ENCODE measurements at places on chromosomes 7 and 10.

- no peak for DNase-seq
Observed at GRCh38 chr7:112940314-112940732, 146.3 kb downstream of the GPR85 start.

DNA sequence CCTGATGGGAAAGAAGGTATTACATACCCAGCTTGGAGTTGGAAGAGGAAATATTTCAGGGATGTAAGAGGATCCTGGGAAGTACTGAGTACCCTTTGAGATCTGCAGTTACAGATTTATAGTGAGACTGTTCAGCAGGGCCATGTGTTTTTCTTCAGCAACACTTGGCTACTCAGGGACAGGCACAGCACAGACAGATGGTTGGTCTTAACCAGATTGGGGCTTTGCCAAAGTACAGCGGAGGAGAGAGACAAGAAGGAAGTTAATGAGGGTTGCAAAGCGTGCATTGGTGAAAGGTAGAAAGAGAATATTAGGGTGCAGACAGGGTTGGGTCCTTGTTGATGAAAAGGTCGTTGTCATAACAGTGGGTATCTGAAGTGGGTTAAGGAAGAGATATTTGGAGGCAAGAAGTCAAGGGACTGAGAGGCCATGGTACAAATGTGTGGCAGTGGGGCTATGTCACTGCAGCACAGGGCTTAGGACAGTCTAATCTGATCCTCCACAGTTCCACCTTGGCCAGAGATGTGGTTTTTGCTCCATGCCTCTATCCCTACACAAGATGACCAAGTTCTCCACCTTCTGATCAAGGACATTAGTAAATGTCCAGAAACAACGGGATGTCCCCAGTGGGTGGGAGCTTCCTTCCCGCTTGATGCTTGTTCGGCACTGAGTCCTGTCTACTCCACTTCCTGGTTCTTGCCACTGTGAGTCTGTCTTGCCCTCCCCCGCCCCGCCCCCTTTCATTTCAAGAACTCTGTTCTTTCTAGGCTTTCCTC lies 18.9 kb upstream of the DNAJC1 start:
- DNase-seq = no peak

- no peak for DNase-seq
Observed at GRCh38 chr10:33412241-33412640, 77.8 kb upstream of the NRP1 start.

DNA sequence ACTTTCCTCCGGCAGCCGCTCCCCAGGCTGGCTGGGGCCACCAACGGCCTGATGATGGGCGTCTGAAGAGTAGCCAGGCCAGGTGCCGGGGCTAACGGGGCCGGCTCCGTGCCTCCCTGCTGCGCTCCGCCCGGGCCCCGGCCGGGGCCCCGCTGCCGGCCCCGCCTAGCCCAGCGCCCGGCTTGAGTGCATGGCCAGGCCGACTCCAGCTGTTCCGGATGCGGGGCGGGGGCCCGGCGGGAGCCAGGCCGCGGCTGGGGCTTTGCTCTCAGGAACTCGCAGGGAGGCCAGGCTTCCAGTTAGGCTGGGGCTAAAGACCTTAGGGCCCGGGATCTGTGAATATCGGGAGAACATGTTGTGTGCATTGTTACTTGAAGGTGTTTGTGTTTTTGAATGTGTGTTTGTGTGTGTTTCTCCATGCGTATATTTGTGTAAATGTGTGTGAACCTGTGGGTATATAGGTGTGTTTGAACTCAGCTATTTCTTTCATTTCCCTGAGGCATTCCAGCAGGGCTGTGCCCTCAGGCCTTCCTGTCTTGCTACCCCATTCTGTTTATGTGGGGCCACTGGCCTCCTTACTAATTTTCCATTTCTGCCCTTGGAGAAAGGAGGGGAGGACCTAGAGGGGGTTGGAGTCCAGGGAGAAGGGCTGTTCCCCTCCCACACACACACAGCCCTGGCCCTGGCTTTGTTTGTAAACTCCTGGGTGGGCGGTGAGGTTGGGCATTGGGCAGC lies 1.1 kb upstream of the LBX1 start:
- DNase-seq = no peak

- no peak for DNase-seq
Observed at GRCh38 chr7:147308539-147308938, 1191.9 kb downstream of the CNTNAP2 start.

DNA sequence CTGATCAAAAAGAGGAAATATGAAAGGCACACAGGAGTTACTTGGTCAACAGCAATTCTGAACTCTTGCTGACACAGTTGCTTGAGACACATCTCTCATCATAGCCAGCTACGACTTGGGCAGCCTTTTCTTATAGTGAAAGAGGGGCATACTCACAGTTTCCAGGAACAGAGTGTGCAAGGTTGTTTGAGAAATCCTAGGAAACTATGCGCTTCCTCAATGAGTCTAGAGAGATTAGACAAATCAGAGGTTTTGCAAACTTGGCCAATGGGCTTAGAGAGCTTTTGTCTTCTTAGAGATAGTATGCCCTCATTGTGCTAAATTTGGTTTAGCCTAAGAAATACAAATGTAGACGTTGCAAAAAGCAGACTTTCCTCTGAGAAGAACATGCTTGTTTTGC lies 370.4 kb downstream of the HGF start:
- DNase-seq = no peak

GRCh38 chr10:4217653-4218052 lies 432.6 kb upstream of the KLF6 start:
- no peak for DNase-seq

- no peak for DNase-seq
Observed at GRCh38 chr7:41809529-41809939, 106.6 kb upstream of the INHBA start.

DNA sequence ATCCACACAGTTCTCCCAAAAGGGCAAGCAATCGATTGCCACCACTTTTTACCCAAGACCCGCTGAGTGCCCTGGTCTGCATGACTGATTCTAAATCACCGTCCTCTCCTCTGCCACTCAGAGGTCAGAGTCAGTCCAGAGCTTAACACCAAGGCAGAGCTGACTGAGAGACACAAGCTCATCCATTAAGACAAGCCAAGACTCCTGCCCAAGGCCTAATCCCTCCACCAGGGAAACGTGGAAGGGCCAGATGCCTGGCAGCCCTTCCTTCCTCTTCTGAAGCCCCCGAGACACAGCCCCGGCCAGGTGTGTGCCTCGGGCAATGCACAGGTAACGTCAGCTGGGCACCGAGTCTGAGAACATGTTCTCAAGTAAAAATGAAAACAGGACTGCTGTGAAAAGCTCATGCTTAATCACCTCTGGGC lies 51.7 kb downstream of the DIP2C start:
- no peak for DNase-seq

DNA sequence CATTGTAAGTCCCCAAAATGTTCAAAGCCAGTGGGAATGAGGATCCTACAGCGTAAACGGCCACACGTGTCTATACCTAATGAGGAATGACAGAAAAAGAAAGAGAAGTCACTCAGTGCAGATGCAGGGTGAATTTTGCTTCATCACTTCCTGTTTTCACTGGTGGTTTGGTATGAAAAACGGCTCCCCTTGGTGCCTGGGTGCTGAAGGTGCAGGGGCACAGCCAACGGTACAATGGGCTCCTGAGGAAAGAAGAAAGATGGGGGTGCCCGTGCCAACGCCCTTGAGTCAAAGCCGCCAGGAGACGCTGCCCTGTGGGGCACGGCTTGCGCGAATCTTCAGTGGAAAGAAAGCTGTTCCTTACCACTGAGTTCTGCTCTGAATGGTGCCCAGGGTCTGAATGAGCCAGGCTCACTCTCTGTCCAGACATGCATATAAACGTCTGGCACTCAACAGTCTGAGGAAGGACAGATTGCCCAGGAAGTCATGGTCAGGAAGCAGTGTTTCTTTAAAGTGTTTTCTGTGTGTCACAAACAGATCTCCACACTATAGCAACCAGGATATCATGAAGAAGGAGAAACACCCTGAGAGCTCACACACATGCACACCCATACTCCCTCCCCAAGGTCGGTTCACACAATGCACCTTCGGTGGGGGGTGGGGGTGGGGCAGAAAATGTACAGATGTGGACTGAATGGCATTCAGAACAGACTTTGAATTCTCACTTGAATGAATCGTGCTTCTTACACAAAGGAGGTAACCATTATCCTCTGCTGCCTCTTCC lies 105.8 kb downstream of the ELMO1 start:
- no peak for DNase-seq

GRCh38 chr10:93652857-93653256 lies 40.5 kb downstream of the PDE6C start:
- DNase-seq = no peak

GRCh38 chr7:46576950-46577349 lies 655.9 kb upstream of the IGFBP3 start:
- DNase-seq = no peak

GRCh38 chr10:132708936-132709335 lies 77.0 kb downstream of the NKX6-2 start:
- no peak for DNase-seq

GRCh38 chr7:106808967-106809635 lies 56.0 kb upstream of the PIK3CG start:
- no peak for DNase-seq

DNA sequence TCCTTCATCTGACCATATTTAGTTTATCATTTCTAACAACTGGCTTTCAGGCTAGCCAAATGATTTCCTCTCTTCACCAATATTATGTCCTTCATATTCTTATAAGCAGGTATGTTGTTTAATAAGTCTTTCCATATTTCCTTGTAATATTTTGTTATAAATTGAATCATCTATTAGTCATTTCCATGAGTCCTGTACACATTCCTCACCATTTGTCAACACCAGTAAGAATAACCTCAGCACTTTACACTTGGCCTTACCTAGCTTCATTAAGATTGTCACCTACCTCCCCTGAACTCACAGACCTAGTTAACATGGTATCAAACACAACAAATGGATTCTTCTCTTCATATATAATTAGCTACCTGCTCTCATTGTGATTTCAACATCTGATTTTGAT lies 282.3 kb downstream of the SEMA3D start:
- DNase-seq = no peak

- DNase-seq = no peak
Observed at GRCh38 chr10:88067737-88068136, 204.3 kb downstream of the PTEN start.

DNA sequence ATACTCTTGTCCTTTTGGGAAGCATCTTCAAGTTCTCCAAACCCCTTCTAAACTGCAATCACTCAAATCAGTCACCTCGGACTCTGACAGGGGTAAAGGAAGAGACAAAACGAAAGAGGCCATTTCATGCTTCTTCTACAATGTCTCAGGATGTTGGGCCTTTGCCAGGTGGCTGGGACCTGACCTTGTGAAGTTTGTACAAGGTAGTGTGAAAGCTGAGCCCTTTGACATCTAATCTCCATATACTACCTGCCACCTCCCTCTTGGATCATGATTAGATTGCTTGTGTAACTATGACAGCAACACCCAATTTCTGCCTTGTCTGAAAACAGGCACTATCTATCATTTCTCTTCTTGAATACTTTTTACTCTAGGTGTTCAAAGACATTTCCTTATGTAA lies 35.1 kb upstream of the PDLIM1 start:
- no peak for DNase-seq

DNA sequence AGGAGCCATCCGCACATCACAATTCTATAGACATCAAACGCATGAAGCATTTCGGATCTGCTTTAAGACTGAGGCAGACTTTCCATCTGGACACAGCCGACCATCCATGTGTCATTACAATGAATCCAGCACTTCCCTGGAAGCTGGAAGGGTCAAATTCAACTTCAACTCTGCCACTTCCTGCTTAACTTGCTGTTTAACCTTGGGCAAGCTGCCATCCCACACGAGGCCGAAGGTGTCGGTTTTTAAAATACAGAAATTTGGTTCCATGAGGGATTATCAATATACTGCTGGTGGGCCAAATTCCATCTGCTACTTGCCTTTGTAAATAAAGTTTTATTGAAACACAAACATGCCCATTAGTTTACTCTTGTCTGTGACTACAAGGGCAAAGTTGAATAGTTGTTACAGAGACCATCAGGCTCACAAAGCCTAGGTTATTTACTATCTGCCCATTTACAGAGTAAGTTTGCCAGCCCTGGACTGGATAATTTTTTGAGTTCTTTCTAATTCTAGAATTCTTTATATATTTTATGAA lies 134.6 kb downstream of the FAM204A start:
- DNase-seq = no peak

DNA sequence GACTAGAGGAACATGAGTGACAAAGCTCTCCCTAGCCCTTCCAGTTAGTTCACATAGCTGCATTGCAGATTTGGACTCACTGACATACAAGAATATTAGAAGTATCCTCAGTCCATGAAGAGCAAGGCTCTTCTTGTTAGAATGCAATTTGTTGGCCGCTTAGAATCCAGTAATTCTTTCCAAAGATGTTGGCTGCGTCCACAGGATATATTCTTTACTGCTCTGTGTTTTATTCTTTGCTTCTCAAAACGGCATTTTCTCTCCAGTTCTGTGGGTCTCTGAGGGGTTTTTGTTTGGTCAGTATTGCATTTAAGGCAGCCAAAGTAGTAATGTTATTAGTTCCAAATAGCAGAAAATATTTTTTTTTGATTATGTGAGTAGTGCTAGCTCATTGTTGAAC lies 588.6 kb downstream of the DNAJB9 start:
- DNase-seq = no peak

- DNase-seq = no peak
Observed at GRCh38 chr7:36967387-36967786, 243.1 kb upstream of the AOAH start.

GRCh38 chr7:157422279-157422678 lies 85.5 kb downstream of the DNAJB6 start:
- DNase-seq = no peak

DNA sequence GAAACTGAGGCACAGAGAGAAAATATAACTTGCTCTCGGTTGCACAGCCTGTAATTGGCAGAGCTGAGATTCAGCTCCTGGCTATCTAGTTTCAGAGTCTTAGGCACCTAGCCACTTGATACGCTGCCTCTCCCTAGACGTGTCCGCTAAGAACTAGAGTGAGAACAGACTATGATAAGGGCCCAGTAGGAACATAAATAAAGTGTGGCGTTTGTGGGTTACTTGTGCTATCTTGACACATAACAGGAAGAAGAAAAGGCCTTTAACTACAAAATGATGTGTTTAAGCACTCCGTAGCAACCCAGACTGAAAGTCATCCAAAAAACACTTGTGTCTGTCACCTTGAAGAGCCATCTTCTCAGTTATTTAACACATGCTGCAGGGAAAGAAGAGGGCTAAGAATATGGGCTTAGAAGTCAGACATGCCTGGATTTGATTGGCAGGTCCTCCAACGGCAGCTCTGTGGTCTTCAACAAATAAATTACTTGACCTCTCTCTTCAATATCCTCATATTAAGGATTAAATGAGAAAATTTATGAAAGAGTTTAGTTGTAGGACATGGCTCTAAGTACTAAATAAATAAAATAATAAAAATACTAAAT lies 96.2 kb downstream of the SGMS1 start:
- DNase-seq = no peak

GRCh38 chr10:131187274-131187673 lies 124.2 kb downstream of the TCERG1L start:
- no peak for DNase-seq

DNA sequence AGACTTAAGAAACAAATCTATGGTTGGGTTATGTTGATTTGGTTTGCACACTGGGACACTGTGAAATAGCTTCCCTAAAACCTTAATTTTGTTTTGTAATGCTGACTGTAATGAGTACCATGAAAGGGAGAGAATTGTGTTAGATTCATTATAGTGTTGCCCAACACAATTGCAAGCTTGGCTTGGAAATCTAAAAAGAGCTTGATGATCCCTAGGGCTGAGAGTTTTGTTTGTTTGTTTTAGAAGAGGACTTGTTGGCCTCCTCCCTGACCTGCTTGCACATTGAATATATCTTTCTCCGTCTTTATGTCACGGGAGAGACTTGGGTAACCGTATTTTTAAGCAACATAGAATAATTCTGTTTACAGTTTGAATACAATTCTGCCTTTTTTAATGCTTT lies 410.1 kb downstream of the ARL4A start:
- no peak for DNase-seq

- no peak for DNase-seq
Observed at GRCh38 chr7:132251327-132251659, 325.0 kb downstream of the PLXNA4 start.

Data from right renal pelvis (tissue), 4 donors.